ENCODE measurements at places on chromosomes 7 and 10.

DNA sequence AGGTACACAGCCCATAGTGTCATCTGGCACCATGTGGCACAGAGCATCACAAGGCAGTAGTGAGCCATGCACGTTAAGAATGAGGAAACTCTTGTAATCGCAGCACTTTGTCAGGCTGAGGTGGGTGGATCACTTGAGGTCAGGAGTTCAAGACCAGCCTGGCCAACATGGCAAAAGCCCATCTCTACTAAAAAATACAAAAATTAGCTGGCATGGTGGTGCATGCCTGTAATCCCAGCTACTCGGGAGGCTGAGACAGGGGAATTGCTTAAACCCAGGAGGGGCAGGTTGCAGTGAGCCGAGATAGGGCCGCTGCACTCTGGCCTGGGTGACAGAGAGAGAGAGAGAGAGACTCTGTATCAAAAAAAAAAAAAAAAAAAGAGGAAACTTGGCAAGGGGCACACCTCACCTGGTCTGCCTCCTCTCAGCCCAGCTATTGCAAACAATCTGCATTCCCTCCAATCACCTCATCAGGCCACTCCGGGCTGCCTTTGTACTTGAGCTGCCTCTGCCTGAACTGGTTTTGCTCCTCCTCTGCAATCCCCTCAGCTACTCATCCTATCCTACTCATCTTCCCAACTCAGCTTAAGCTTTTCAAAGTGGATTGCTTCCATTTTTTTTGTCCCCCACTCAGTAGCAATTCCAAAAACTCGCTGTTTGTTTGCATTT, 46.0 kb upstream of the OPTN start:
- no peak for DNase-seq

GRCh38 chr10:934746-935406, 3.4 kb upstream of the LARP4B start:
- no peak for DNase-seq

GRCh38 chr10:62578916-62579315, 204.7 kb downstream of the ZNF365 start:
- DNase-seq, result no peak

- no peak for DNase-seq
Observed at GRCh38 chr10:127848226-127848625, 44.5 kb downstream of the CLRN3 start.

GRCh38 chr7:149622444-149623210, 125.0 kb upstream of the ZNF746 start:
- DNase-seq, result no peak

- no peak for DNase-seq
Observed at GRCh38 chr10:10489076-10489475, 528.6 kb upstream of the CELF2 start.

DNA sequence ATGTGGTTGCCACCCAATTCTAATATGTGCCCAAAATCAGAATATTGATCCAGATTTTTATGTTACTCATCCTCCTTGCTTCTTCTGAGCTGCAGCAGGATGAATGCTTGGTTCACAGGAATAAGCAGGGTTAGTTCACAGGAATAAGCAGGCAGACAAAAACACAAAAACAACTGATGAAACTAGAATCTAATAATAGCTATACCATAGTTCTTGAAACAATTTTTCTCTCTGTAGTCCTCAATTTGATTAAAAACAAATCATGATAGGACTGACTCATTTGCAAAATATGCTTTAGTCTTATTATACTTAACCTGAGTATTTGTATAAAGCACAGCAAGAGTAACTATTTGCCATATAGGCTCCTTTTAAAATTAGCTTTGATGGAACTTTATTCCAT, 24.4 kb upstream of the ARHGAP12 start:
- DNase-seq, result no peak

- no peak for DNase-seq
Observed at GRCh38 chr7:44881066-44881600, 4.2 kb downstream of the PURB start.

- DNase-seq, result no peak
Observed at GRCh38 chr7:152674860-152675758, 832 bp downstream of the XRCC2 start.

- DNase-seq, result no peak
Observed at GRCh38 chr7:36388423-36388822, 1.2 kb upstream of the ANLN start.

DNA sequence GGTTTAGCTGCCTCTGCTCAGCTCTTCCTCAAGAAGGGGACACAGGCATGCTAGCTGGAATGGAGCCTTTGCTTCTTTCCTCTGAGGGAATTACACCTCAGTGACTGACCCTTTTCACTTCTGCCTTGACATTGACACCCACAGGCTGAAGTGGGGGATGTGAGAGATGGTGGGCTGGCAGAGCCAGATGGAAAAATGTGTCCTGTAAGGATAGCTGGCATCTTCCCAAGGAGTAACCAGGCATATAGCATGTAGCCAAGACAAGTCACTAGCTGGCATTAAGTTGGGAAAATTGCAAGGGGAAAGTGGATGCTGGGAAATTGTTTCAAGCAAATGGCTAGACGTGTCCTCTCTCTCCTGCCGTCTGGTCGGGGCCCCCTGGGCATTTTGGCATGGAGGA, 19.9 kb downstream of the STMP1 start:
- DNase-seq, result no peak

- no peak for DNase-seq
Observed at GRCh38 chr7:116698930-116699721, 27.1 kb downstream of the MET start.

- no peak for DNase-seq
Observed at GRCh38 chr10:14592026-14592425, 182.7 kb downstream of the FAM107B start.

DNA sequence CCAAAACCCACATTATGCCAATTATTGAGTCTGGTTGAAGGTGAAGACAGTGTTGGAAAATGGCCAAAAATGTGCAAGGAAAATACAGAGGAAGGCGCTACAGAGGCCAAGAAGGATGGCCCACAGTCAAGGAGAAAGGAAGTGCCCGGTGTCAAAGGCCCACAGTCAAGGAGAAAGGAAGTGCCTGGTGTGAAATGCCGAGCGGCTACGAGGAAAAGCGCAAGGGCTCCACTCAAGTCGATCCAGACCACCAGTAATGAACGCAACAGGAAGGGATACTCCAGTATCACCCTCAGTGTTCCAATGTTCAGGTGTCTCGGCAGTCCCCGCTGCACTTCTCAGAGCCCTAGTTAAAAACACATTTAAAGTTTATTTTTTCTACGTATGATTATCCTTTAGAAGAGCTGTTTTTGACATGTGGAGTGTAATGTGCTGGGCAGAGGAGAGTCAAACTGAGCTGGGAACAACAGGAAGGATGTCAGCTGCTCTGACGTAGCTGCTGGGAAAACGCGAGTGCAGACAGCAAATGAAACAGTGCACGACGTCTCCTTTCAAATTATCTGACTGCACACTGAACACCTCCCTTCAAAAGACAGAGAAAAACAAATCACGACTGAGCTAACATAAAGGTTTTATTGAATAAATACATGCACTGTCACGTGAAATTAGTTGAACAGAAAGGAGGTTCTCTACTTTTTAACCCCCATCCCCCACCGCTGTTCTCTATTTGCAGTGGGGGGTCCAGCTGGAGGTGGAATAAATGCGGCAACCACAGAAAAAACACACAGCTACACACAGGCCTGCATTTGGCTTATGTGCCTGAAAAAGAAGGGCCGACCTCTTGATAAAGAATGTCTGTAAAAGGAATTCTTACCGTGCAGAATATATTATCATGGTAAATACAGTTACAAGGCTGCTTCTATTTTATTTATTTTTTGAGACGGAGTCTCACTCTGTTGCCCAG, 26.1 kb upstream of the NCAPG2 start:
- DNase-seq, result no peak

DNA sequence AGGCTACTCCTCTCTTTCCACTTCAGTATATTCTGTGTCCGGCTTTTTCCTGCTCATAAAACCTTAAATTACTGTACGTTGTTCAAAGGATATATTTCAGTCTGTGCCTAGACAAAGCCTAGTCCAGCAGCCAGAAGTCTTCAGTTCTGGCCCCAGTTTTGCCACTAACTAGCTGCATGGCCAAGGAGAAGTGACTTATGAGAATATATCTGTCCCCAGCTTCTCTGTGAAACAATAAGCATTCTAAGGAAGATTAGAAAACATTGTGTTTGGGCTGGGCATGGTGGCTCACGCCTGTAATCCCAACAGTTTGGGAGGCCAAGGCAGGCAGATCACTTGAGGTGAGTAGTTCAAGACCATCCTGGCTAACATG, 105.0 kb upstream of the HDAC9 start:
- DNase-seq, result no peak

DNA sequence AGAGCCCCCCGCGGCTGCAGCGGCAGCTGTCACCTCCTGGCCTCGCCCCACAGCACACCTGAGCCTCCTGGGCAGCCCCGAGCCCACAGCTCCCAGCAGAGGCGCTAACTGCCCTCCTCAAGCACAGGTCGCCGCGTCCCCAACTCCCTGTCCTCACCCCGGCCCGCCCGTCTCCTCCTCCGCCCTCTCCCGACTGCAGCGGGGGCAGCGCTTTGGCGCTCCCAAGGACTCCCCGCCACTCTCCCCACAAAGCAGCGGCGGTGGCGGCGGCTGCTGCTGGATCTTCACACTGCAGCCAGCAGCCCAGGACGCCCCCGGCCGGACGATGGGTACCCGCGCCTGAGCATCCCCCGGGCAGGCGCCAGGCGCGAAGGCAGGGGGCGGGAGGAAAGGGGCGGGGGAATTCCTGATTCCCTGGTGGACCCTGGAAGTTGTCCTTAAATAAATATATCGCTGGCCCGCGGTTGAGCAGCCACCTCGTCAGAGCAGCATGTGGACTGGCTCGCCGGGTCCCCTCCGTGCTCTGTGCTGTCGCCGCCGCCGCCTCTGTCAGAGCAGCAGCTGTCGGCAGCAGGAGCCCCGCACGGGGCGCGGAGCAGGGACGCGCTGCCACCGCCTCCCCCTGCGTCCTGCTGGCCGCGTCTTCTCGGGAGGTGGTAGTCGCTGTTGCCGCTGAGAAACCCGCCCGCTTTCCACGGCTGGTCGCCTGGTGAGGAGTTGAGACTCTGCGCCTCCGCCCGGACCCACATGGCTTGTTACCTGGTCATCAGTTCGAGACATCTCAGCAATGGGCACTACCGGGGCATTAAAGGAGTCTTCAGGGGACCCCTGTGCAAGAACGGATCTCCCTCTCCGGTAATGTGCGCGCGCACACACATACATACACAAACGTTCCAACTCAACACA, at the start of gene ZNF804B:
Gene ZNF804B, plus strand, starts transcription at position 471 of the 906 bp plus-strand sequence. Its CDS starts 277 bp downstream, at position 748.
- DNase-seq, result no peak

GRCh38 chr10:43216931-43217562, 49.8 kb downstream of the RASGEF1A start:
- DNase-seq, result no peak

GRCh38 chr10:28431139-28431538, 101.8 kb upstream of the WAC start:
- DNase-seq, result no peak

GRCh38 chr7:94296881-94297280, 97.8 kb upstream of the COL1A2 start:
- no peak for DNase-seq
